ENCODE measurements at places on chromosomes 16 and 17.

- no peak for DNase-seq
Measured at GRCh38 chr16:60481591-60481990, 1554.6 kb downstream of the CDH8 start.

DNA sequence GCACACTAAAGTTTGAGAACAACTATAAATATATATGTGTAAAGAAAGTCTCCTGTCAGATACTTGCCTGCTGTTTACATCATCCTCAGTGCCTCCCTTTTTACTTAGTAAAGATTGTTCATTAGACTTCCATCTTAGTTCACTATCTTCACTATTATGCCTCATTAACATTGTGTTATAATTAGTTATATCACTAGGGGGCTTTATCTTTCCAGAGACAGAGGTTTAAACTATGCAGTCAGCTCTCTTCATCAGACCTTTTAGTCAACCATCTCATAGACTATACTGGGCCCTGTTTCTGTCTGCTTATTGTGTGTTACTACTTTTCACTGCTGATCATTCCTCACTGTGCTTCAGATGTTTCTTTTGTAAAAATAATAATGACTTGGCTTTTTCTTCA lies 630.8 kb upstream of the KIF2B start:
- DNase-seq, result no peak

GRCh38 chr17:78891406-78892061 lies 11.5 kb downstream of the CEP295NL start:
- no peak for DNase-seq

GRCh38 chr16:49763826-49764225 lies 92.1 kb downstream of the ZNF423 start:
- DNase-seq, result no peak

DNA sequence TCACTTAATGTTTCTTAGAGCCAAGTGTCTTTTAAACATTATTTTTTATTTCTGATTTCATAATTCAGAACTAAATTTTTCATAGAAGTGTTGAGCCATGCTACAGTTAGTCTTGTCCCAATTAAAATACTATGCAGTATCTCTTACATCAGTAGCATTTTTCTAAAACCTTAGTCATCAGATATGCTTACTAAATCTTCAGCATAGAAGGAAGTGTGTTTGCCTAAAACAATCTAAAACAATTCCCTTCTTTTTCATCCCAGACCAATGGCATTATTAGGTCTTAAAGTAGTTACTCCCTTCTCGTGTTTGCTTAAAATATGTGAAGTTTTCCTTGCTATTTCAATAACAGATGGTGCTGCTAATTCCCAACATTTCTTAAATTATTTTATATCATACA lies 13.6 kb upstream of the BCAS3 start:
- DNase-seq, result no peak

- no peak for DNase-seq
Measured at GRCh38 chr16:51343411-51343810, 192.3 kb upstream of the SALL1 start.

GRCh38 chr17:75778861-75779249 lies 5.8 kb upstream of the UNK start:
- DNase-seq, result no peak

DNA sequence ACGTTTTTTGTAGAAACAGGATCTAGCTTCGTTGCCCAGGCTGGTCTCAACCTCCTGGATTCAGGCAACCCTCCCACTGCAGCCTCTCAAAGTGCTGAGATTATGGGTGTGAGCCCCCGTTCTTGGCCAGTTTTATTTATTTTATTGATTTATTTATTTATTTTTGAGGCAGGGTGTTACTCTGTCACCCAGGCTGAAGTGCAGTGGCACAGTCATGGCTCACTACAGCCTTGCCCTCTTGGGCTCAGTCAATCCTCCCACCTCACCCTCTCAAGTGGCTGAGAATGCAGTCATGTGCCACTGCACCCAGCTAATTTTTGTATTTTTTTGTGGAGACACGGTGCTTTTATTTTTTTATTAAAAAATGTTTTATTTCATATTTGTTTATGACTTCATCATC lies 79.9 kb upstream of the ATF7IP2 start:
- no peak for DNase-seq

GRCh38 chr17:56499799-56500388 lies 93.6 kb upstream of the NOG start:
- no peak for DNase-seq

DNA sequence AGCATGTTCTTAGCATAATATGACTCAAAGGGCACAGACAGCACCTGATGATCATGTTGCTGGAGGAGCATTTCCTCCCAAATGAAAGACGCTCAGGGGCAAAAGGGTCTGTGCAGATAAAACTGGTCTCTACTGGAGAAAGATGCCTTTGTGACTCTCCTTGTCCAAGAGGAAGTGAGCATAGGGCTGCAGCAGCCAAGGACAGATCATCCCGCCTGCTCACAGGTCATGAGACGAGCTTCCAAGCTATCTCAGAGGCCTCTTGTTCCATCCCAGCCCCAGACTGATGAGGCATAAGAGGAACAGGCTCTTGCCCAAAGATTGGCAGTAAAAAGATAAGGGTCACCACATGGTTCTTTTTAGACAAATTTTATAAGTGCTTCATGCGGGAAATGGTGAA lies 141.8 kb downstream of the KATNIP start:
- DNase-seq, result no peak

DNA sequence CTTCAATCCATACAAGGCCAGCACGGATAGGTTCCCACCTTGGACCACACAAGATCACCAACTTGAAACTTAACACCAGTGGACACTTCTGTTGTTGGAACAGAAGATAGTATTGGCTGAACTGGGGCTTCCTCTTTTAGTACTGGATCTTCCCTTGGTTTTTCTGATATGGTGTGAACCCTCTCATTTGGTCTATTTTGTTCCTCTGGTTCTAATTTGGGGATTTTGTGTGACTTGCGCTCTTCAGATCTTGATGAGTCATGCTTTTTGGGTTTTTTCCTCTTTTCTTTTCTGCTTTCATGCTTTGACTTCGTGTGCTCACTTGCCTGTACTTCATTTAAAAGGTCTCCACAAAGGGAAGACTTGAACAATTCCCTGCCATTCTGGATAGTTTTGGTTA lies 39.0 kb downstream of the SOST start:
- DNase-seq, result peak; percentile 29

DNA sequence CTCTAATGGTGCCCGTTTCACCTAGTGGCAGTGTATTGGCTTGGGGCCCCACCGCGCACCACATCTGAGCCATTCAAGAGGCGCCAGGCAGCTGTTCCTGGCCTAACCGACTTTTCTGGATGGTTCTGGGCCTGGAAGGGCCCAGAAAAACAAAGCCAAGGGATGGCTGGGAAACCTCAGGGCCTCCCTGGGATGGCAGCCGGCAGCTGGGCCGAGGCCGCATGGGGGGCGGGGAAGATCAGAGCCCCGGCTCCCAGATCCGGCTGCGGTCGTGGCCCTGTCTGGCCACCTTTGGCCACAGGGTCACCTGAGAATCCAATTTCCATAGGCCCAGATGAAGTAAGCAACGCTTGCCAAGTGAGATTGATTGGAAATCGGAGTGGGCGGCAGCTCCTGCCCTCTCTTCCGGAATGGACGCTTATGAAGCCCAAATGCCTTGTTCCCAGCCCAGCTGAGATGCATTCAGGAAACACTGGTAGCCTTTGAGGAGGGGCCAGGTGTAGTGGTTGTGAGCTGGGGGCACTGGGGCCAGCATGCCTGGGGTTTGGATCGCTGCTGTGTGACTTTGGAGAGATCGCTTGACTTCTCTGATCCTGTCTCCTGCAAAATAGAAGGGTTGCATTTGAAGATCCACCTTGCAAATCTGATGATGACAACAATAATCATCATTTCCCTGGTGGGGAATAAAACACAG lies 163.8 kb upstream of the GSE1 start:
- DNase-seq, result peak; percentile 33

DNA sequence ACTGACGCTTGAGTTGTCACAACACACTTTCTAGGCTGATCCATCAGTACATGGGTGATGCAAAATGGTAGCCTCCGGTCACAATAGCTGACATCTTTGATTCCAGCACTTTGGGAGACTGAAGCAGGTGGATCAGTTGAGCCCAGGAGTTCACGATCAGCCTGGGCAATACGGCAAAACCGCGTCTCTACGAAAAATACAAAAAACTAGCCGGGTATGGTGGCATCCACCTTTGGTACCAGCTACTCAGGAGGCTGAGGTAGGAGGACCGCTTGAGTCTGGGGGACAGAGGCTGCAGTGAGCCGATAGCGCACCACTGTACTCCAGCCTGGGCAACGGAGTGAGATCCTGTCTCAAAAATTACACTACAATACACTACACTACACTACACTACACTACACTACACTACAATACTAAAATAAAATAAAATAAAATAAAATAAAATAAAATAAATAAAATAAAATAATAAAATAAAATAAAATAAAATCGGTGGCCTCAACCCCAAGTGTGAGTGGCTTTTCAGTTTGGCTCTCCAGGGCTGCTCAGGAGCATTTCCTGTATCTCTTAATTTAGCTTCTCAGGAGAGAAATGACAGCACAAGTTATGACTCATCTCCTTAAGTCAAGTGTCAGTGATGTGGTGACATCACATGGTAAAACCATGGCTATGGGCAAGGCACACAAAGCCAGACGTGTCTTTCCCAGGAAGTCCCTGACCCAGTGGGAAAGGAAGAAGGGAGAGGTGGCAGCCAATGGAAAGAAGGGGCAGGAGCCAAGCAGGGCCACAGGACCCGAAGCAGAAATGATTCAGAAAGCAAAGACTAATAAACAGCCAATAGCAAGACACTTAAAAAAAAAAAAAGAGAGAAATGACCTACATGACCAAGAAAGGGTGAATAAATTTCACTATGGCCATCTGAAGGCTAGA lies 75.3 kb upstream of the TBC1D3K start:
- DNase-seq, result no peak

GRCh38 chr17:43591001-43591400 lies 44.9 kb upstream of the ETV4 start:
- no peak for DNase-seq

DNA sequence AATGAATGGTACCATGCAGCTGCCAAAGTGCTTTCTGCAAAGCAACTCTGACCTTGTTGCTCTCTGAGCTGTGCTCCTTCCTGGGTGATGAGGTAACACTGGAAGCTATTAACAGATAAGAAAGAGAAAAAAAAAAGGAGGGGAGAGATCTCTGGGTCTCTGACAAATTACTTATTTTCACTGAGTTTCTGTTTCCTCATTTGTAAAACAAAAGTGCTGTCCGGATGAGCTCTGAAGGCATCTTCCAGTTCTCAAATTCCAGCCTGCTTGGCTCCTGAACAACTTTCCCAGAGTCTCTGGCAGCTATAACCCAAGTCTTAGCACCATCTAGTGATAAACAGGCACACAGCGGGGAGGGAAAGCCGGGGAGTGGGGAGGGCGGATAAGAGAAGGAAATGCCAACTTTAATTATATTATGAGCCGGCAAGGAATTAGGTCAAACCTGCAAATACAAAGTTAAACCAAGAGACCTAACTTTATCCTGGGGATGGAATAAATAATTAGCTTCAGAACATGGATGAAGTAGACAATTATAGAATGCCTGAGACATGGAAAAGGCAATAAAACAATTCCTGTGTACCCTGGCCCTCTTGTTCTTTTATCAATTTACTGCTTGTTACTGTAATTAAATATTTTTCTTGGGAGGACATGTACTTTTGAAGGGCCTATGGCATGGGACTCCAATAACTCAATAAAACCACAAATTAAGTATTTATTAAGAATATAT lies 61.3 kb upstream of the KIFC3 start:
- peak; percentile 79 for DNase-seq

DNA sequence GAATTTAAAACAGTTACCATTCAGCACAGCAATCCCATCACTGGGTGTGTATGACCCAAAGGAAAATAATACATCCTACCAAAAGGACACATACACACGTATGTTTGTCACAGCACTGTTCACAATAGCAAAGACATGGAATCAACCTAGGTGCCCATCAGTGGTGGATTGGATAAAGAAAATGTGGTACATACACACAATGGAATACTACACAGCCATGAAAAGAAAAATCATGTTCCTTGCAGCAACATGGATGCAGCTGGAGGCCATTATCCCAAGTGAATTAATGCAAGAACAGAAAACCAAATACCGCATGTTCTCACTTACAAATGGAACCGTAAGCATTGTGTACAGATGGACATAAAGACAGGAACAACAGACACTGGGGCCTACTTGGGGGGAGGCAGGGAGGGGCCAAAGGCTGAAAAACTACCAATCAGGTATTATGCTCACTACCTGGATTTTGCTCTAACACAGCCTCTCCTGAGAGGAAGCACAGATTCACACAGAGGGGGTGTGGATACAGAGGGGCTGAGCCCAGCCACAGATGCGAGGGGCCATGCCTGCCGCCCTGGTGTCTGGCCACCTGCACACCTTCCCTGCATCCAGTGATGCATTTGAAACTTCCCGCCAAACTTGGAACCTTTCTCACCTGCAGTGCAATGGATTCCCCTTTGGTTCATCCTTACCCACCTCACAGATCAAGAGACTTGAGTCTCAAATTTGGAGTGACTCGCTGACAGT lies 55.9 kb downstream of the USP22 start:
- DNase-seq, result no peak

GRCh38 chr17:66348584-66349165 lies 46.3 kb downstream of the PRKCA start:
- no peak for DNase-seq

GRCh38 chr16:53220585-53220984 lies 165.8 kb downstream of the CHD9 start:
- DNase-seq, result peak; percentile 45
